ENCODE measurements at places on chromosomes 11 and 22.

DNA sequence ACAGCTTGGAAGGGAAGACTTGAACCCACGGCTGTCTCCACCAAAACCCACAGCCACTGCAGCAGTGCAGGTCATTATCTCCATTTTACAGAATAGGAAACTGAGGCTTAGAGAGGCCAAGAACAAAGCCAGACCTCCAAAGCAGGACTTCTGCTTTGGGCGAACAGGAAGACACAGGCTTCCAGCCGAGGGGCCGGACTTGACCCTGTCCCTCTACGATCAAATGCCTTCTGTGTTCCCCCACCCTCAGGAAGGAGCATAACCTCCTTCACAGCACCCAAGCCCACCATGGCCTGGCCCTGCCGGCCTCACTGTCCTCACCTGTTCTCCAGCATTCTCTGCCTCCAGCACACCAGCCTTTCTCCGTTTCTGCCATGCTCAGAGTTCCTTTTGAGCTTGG lies 15.8 kb downstream of the IGLL1 start:
- DNase-seq, result no peak

GRCh38 chr22:37033605-37034430 lies 14.3 kb downstream of the MPST start:
- DNase-seq, result no peak

DNA sequence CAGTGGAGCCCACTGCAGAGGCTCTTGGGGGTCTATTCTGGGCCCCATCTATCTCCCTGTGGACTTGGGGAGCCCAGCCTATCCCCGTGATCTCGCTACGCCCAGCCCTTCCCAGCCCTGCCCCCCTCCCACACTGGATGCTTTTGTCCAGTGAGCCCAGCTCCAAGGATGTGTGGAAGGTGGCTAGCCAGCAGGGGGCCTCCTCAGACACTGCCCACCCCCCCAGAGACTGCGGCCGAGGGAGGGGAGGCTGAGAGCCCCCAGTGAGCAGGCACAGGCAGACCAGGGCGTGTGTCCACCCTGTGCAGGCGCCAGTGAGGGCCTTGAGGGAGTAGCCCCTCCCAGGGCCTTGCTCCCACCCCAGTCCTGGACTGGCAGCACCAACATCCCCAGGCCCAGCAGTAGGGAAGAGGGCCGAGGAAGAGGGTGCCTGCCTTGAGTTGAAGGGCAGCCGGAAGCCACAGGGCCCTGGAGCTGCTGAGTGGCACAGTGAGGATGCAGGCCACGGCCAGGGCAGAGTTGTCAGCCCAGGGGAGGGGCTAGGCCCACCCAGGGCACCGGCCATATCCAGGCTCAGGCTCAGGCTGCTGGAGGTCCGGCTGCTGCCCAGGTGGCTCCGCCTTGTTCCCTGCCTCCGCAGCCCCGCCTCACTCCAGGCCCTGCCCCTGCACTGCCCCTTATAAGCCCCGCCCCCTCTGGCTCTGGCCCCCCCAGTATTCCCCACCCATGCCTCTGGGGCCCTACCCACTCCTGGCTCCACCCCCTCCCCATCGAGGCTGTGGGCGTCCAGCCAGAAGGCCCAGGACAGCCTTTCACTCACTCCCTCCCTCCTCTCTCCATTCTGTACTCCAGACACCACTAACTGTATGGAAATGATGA lies 28.0 kb downstream of the MOB2 start:
- DNase-seq, result no peak

DNA sequence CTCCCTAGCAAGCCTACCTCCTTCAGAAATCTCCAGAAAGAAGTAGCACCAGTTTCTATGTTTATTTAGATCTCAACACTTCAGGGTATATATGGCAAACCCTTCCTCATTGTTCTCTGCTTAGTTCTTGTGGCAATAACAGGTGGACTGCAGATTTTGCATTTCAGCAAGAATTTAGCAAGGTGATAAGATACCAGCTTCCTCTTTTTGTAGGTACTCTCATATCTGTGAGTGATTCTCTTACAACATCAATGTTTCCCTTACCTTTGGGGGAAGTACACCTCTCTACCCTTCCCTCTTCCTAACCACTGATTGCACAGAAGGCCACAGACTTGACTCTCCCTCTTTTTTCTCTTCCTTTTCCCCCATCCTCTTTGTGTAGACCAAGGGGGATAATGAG lies 230.9 kb upstream of the SESN3 start:
- no peak for DNase-seq

DNA sequence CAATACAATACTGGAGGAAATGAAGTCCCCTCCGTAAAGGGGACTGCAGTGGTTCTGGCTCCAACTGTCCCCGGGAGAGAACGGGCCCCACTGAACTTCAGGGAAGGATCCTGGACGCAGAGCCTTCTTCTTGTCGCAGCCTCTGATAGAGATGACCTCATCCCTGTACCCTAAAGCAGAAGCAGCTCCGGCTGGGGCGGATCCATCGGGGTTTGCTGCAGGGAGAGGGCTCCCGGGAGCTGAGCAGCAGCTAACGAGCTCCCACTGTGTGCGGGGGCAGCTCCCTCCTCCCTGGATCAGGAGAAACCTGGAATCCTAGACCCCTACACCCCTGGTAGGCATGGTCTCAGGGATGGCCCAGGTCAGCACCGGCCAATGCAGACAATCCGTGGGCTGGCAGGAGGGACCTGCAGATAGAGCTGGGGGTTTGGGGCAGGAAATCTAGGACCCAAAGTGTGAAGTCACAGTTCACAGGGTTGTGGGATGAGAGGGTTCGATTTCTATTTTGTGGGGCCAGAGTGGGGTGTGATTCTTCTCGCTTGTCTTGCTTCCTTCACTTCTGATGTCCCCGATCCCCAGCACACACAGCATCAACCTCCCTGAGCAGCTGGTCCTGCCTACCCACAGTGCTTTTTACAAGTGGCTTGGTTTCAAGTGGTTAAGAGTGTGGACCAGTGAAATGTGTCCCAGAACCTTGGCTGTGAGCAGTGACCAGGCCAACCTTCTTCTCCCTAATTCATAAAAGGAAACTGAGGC lies 12.9 kb downstream of the KIAA0930 start:
- DNase-seq, result no peak

DNA sequence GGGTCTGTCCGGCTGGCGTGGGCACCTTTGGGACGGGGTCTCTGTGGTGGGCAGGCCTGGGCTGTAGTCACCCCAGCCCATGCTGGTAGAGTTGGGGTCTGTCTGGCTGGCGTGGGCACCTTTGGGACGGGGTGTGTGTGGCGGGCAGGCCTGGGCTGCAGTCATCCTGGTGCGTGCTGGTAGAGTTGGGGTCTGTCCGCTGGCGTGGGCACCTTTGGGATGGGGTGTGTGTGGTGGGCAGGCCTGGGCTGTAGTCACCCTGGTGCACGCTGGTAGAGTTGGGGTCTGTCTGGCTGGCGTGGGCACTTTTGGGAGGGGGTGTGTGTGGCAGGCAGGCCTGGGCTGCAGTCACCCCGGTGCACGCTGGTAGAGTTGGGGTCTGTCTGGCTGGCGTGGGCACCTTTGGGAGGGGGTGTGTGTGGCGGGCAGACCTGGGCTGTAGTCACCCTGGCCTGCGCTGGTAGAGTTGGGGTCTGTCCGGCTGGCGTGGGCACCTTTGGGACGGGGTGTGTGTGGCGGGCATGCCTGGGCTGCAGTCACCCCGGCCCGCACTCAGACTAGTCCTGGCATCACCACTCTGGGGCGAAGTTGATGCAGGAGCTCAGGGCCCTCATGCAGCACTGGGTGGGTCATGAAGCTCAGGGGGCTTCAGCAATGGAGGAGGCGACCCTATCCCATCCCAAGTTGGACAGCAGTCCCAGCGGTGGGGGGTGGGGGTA lies 19.3 kb downstream of the PRR33 start:
- DNase-seq, result no peak

- no peak for DNase-seq
Observed at GRCh38 chr11:61716478-61717285, 35.8 kb upstream of the MYRF start.
